NCI-H2171 (cell line): ENCODE measurements at places on chromosomes 5 and 9.

DNA sequence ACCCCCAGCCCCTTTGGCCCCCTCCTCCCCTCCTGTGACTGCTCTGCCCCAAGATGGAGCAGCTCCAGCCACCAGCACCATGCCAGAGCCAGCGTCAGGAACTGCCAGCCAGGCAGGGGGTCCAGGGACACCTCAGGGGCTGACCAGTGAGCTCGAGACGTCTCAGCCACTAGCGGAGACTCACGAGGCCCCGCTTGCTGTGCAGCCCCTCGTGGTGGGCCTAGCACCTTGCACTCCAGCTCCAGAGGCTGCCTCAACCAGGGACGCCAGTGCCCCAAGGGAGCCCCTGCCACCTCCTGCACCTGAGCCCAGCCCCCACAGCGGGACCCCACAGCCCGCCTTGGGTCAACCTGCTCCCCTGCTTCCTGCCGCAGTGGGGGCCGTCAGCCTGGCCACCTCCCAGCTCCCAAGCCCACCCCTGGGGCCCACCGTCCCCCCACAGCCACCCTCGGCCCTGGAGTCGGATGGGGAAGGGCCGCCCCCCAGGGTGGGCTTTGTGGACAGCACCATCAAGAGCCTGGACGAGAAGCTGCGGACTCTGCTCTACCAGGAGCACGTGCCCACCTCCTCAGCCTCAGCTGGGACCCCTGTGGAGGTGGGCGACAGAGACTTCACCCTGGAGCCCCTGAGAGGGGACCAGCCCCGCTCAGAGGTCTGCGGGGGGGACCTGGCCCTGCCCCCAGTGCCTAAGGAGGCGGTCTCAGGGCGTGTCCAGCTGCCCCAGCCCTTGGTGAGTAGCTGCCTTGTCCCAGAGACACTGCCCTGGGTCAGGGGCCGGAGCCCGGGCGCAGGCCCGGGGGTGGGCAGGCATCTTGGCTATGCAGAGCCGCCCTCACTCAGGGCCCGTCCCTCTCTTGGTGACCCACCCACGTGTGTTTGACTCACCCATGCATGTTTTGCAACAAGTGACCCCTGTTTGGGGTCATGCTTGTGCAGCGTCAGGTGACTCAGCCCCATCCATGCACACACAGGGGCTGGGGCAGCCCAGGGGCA, 105.2 kb downstream of the WNK2 start:
- DNase-seq: no peak

DNA sequence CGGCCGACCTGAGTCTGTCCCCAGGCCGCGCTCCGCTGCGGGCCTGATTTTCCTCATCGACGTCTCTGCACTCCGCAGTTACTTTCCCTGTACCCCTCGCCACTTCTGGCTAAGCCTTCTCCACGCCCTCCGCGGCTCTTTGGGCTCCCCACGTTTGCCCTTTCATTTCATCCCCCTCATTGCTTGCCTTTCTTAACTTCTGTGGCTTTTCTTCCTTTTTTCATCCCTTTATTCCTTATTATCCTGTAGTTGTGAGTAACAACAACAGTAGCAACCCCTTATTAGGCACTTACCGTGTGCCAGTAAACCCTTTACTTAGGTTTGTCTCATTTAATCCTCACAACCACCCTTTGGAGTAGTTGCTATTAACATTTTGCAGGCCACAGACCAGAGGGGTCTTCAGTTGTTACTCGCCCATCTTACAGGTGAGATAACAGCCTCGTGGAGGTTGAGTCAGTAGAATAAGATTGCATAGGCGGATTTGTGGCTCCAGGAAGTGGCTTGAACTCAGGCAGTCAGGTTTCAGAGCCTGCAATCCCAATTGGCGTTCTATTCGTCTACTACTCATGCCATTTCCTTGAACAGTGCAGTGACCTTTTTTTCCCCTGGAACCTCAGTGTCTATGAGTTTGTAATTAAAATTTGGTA, 724 bp downstream of the TCERG1 start:
- DNase-seq: no peak

- no peak for DNase-seq
Observed at GRCh38 chr5:79642210-79642609, 30.0 kb downstream of the TENT2 start.

DNA sequence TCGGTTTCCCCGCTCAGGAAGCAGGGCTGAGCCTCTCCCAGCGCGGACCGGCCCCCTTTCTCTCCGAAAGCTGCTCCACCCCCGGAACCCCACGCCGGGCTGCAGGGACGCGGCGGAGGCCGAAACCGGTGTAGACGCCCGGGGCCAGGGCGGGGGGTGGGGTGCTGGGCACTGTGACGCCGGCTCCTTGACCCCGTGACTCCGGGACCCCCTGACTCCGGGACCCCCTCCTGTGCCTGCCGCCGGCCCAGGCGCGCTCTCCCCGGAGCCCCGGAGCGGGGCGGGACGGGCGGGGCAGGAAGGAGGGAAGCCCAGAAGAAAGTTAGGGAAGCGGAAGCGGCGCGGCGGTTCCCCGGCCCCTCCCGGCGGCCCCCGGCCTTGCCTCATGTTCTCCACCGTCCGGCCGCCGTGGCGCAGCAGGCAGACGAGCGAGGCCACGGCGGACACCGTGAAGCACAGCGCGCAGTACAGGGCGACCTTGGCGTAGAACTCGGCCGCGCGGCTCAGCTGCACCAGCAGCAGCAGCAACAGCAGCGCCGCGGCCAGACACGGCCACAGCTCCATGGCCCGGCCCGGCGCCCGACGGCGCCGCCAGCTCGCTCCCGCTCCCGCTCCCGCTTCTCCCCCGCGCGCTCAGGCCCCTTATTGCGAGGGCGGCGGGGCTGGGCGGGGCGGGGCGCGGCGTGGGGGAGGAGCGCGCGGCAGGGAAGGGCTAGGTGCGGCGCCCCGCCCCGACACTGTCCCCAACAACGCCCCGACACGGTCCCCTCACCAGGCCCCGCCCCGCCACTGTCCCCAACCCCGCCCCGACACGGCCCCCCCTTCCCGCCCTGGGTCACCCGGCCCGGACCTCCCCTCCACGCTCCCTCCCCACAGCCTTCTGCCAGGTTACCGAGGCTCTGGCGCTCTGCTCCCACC, at the start of gene AGPAT2:
TSS of gene AGPAT2 (minus strand) at position 664 of the 918 bp plus-strand sequence. CDS start at position 564, 100 bp downstream.
- DNase-seq: peak; percentile 80

DNA sequence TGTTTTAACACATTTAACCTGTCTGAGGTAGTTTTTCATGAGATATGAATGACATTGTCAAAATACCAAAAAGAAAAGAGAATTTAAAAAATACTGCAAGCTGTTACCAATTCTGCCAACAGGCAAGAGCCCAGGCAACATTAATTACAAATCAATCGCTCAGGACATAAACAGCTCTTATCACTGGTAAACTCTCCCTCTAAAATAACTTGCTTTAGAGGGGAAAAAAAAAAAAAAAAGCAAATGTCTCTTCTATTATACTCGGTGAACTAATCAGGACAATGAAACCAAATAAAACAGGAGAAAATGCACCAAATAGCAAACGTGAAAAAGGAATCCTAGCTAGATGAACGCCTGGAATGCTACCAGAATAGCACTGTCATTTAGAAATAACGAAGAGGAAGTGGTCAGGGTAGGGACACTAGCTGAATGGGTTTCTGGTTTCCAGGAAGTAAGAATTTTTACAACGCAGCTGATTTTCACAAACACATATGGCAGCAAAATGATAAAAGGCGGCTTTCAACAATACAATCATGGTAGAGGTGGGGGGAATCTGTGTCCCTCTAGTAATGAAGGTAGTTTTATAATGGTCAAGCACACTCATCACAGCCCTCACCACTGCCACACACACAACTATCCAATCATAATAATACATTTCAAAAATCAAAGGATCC, 94.9 kb downstream of the DENND1A start:
- DNase-seq: no peak
